Hematopoietic multipotent progenitor cell (in vitro differentiated cells): ENCODE measurements at places on chromosomes 7 and 10. TPM values are rescaled to one million over a fixed set of nuclear protein-coding genes. Genes with fewer than 3 reads are reported as not detected.

PLXDC2 gene
- total RNA-seq: 38.0 TPM

TMEM236 gene
- under 0.01 TPM for total RNA-seq

HTRA1 gene
- total RNA-seq: under 0.01 TPM

VWDE gene
- 7.5 TPM for total RNA-seq

GPRIN2 gene
- not detected for total RNA-seq

SCRN1 gene
- 36.4 TPM for total RNA-seq

STEAP2 gene
- under 0.01 TPM for total RNA-seq

AOC1 gene
- total RNA-seq: 1.1 TPM

ITGB8 gene
- 4.6 TPM for total RNA-seq
